Suppressor macrophage treated with lipopolysaccharide for 1 hour (primary cell): ENCODE measurements at places on chromosomes 3 and 15.

- DNase-seq: no peak
Observed at GRCh38 chr3:121819236-121819635, 15.6 kb downstream of the IQCB1 start.

- DNase-seq: no peak
Observed at GRCh38 chr3:30847592-30847991, 46.9 kb downstream of the GADL1 start.

DNA sequence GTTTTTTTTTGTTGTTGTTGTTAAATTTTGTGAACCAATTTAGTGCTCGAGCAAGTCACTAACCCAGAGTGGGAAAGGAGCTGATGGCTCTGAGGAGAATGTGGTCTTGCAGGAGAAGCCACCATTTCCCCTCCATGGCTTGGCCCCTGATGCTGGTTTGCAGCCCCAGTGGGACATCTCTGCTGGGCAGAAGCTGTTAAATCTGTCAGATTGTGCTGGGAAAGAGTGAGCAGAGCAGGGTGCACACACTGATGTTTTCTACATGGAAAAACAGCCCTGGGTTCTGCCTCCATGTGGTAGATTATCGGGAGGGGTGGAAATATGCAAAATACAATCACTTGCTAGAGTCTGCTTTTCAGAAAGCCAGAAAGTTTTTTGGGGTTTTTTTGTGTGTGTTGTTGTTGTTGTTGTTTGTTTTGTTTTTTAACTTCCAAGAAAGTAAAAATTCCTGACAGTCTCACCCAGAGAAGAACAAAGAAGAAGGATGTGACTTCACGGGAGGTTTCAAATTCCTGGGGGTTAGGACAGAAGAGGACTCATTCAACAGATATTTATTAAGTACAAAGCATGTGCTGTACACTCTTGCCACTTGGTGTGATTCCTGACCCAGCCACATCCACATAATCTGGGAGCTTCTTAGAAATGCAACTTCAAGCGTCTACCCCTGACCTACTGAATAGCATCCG lies 133.7 kb downstream of the FOXB1 start:
- no peak for DNase-seq

GRCh38 chr3:6039971-6040370 lies 820.9 kb upstream of the GRM7 start:
- no peak for DNase-seq

- no peak for DNase-seq
Observed at GRCh38 chr15:44101944-44102343, 93.1 kb downstream of the FRMD5 start.

- peak; percentile 63 for DNase-seq
Observed at GRCh38 chr3:190024912-190025311, 95.8 kb downstream of the P3H2 start.

- DNase-seq: peak; percentile 96
Observed at GRCh38 chr3:184250167-184250828, 826 bp downstream of the EEF1AKMT4 start.

DNA sequence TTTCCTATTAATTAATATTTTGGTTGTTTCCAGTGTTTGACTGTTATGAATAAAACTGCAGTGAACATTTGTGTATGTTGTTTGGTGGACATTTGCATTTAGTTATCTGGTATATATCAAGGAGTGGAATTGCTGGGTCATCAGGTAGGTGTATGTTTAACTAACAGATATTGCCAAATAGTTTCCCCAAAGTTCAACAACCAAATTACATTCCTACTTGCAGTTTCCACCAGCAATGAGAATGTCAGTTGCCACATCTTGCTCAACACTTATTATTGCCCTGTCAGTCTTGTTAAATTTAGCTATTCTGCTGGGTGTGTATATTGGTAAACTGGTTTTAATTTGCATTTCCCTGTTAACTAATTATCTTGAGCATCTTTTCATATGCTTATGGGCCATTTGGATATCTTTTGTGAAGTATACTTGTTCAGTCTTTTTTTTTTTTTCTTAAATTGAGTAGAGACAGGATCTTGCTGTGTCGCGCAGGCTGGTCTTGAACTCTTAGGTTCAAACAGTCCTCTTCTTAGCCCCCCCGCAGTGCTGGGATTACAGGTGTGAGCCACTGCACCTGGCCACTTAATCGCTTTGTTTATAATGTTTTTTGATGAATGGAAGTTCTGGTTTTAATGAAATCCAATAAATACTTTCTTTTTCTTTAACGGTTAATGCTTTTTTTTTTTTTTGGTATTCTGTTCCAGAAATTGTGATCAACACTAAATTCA lies 7.9 kb downstream of the FEM1B start:
- peak; percentile 62 for DNase-seq

DNA sequence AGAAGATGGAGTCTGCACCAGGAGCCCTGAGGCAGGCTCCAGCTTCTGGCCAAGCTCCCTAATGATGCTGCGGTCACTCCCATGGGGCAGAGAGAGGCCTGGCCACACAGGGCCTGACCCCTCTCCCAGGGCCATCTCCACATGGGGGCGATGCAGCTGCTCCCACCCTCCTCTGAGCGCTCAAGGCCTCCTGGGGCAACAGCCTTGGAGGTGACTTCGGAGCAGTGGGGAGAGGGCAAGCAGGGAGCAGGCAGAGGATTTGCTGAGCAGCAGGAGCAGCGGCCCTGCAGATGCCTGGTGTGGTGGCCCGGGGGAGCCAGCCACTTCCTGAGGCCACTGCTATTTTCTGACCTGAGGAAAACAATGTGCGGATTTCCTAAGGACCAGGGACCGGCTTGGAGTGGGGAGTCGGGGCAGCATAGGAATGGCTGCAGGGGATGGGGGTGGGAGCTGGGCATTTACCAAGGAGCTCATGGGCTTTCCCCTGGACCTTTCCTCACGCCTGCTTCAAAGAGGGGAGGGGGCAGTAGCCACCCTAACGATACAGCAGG lies 81.6 kb upstream of the RPL32 start:
- DNase-seq: no peak

- no peak for DNase-seq
Observed at GRCh38 chr3:36401056-36401455, 20.8 kb downstream of the STAC start.

GRCh38 chr15:74653426-74654102 lies 37.9 kb downstream of the CLK3 start:
- DNase-seq: no peak

GRCh38 chr3:56909349-56909748 lies 107.6 kb upstream of the ARHGEF3 start:
- DNase-seq: no peak

DNA sequence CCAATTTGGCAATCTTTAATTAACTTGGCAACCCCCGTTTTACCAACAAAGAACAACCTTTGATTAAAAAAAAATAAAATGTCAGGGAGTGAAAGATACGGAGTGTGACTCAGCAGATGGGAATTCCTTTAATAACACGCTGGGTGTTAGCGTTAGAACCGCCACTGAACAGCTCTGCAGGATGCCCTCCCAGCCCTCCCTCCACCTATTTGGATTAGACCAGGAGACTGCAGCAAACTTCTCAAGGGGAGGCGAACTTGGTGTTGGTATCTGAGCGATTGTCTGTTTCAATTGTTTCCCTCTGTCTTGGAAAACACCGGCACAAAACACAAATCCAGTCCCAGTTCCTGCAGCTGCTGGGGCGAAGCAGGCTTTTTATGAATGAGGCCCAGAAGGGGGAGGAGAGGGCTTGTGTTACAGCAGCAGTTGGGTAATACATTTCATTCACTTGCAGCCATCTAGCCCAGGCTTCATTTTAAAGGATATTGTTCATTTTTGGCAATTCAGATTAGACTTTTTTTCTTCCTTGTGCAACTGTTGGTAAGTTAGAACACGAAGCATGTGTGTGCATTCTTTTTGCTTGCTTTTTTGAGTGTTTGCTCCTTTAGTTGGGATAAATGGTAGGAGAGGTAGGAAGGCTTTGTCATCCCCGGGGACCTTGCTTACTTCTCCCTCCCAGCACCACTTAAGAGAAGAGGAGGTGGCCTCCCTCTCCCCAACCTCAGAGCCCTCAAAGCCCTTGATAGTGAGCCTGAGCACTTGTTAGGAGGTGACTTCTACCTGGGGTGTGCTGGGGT lies 152.3 kb downstream of the IGF1R start:
- DNase-seq: peak; percentile 50

DNA sequence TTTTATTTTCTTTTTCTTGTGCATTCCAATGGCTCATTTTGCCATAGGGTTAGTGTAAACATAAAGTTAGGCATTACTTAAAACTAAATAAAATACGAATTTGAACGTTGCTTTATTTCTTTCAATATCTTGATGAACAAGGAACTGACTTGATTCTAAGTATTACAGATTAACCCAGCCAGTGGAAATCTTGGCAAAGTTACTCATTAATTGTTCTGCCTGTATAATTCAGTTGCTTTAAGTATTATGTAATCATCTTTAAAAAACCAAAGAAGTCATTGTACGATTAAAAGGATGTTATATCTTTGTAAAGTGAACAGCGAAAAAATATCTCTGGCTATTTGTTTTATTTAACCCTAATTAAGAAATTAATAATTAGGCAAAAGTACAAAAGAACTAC lies 737.9 kb upstream of the BCHE start:
- DNase-seq: no peak

DNA sequence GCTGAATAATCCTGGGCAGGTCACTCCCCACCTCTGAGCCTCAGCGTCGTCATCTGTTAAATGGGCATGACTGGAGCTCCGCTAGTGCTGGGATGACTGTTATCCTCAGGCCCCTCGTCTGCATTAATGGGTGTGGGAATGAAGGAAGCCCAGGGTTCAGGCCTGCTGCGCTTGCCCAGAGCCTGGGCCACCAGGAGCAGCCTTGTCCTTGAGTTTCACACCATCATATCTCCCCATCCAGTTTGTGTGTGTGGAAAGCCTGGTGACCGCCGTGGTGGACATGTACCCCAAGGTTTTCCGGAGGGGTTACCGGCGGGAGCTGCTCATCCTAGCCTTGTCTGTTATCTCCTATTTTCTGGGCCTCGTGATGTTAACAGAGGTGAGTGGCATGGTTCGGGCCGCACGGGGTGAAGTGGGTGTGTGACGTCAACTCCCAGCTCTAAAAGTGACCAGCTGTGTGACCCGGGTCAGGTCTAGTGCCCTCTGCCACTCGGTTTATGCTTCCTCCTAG lies 63.5 kb upstream of the SLC6A1 start:
- no peak for DNase-seq

DNA sequence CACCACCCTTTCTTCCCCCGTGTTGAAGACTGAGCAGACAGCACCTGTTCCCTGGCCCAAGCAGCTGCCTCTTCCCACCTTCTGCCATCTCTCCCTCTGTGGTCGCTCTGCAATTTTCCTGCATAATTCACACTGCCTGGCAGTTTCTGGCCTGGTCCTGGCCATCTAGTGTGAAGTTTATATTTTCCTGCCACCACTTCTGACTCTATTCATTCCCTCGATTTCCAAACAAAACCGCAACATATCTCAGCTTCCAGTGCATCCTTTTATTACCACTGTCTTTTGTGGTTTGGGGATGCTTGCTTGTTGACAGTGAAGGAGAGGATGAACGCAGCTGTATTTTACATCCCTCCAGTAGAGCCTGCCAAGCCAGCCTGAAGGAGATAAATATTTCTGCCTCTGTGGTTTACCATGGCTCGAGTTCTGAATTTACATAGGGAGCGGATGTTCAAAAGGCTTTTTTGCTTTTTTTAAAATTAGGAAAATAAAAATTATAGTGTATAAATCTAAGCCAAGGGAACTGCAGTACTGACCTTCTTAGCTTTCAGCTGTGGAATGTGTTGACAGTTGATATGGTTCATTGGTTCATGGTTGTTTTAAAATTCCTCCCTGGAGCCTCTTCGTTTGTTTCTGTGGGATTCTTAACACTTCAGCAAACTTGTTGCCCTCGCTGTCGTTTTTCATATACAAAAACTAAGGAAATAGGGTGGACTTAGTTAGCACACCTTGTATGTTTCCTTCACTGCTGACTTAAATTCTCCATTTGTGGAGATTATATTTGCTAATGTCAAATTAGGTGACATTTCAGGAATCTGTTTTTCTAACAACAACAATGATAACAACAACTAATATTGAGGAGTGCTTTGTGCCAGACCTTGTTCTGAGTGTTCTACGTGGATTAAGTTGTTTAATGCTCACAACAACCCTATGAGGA lies 250.5 kb downstream of the ADAMTSL3 start:
- no peak for DNase-seq

DNA sequence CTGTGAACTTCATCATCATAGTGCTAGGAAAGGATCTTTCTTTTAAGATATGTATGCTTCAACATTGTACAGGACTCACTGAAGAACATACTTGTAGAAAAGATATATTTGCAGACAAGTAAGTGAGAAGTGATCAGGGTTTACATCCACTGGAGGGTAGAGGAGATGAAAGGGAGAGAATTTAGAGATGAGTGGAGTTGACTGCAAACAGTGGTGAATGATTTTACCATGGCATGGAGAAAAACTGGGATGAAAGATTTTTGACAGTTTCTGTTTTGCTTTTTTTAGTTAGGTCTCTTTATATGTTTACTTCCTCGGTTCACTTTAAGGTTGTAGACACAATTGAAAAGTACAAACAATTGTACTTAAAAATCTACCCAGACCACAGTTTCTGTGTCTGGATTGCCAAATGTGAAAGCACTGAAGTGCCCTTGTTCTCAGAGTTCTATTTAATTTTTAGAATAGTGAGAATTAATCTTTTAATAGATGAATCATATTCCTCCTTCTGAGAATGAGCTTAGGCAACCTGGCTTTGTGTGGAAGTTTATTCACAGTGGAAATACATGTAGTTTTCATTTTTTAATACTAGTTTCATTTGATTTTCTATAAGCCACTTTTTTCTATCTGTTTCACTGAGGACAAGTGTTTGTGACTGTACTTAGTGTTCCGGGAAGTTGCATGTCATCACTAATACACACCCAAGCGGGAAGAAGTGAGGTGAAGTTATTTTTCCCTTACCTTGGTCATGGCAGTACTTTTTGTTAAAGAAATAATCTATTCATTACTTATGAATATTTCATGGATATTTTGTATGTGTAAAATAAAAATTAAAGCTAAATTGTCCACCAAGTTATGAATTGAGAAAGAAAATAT lies 1.8 kb upstream of the GPR171 start:
- DNase-seq: no peak

DNA sequence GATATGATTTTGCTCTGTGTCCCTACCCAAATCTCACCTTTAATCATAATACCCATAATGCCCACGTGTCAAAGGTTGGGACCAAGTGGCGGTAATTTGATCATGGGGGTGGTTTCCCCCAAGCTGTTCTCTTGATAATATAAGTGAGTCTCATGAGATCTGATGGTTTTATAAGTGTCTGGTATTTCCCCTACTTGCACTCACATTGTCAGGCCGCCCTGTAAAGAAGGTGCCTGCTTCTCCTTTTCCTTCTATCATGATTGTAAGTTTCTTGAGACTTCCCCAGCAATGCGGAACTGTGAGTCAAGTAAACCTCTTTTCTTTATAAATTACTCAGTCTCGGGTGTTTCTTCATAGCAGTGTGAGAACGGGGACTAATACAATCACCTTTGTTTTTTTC lies 279.8 kb downstream of the ARPP21 start:
- no peak for DNase-seq

DNA sequence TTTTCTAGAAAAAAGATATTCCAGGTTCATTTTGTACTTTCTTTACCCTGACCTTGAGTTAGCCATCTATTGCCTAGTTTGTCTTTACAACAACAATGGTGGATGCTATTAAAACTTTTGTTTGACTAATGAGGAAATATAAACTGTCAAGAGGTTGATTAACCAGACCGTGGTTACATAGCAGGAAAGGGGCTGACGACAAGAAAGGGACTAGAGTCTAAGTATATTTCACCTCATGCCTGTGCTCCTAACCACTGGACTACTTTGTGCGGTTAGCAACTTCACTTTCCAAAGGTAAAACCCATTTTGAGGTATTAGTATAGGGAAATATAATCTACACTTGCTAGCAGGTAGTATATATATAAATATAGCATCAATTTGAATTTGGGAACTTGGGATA lies 327.1 kb downstream of the SATB1 start:
- DNase-seq: no peak
